ENCODE measurements at places on chromosomes 1 and 21.

DNA sequence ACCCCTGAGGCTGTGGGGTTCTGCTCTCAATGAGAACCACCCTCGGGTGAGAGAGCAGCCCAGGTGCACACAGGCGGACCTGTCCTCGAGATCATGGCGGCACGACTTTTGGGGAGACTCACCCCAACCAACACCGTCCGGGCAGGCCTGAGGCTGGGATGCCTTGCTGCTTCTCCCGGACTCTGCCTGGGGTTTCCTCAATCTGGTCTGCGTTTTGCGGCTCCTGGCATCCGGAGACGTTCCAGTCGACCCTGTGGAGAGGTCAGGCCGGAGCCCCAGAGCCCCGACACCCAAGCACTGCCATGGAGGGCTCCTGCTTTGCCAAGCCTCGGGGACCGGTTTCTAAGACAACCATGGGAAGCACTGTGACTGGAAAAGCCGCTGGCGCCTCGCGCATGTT is 3879.7 kb downstream of the SRGAP2C start:
- no peak for DNase-seq

DNA sequence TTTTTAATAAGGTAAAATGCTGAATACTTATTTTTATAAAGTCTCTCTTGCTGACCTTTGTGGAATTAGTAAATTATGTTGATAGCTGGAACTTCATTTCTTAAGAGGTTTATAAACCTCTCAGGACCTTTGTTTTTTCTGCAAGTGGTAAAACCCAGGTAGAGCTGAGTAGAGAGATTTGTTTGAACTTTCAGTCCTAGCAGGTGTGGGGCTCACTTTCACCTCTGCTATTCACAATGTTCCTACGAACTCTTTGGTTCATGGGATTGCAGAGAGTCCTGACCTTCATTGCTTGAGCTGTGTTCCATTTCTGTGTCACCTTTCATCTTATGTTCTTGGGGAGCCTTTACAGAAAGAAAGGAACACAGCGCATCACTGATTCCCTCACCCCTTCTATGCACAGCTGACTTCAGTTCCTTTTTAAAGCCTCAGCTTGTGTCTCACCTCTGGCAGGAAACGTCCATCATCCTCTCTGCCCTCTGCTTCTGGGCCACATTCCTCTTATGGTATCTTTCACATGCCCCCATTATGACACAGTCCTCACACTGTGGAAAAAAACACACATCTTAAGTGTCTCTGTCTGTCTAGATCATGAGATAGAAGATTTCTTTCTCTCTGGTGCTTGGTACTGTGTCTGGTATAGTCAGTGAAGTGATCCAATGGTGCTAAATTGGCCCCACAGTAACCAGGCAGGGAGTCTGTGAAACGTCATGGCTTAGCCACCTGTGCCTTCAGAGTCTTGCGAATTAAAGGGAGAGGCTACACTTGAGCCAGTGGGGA is 262.5 kb upstream of the B3GALT2 start:
- DNase-seq: no peak

DNA sequence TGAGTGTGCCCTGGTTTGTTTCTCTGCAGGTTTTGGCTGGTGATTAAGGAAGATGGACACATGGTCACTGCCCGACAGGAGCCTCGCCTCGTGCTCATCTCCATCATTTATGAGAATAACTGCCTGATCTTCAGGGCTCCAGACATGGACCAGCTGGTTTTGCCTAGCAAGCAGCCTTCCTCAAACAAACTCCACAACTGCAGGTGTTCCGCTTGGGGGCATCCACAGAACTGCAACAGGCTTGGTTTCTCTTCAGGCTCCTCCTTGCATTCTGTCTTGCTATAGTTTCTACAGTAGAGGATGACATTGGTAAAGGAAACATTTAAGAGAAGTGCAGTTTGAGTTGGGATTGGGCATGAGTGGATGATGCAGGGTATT is 6.8 kb downstream of the MTARC2 start:
- DNase-seq: no peak

GRCh38 chr1:93628681-93629080 is 53.0 kb downstream of the BCAR3 start:
- no peak for DNase-seq
